ENCODE measurements at places on chromosomes 7 and 10.

DNA sequence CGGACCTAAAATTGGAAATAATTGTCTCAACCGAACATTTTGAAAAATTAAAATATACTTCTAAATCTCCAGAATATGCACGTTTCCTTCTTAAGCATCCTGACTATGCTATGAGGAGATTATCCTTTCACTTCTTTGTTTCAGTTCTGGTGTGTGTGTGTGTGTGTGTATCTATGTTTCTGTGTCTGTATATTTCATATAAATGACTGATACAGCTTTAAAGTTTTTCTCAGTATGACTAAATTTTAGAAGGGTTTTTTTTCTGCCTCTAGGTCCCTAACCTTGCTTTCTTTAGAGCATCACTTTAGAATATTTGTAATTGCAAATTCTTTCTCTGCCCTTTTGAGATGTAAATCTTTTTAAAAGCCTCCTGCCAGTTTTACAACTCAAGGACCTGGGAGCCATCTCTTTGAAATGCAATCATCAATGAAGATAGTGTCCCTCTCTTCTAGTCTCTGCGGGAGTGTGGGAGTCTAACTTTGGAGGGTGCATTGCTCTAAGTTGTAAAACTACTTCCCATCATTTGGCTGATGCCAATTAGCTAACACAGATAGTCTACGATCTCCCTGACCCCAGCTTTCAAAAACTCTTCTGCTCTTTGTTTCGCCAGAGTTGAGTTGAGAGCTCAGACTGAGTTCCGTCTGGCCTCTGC, 782.0 kb upstream of the ZWINT start:
- no peak for DNase-seq

GRCh38 chr7:27866256-27866655, 126.3 kb downstream of the TAX1BP1 start:
- DNase-seq, result no peak

DNA sequence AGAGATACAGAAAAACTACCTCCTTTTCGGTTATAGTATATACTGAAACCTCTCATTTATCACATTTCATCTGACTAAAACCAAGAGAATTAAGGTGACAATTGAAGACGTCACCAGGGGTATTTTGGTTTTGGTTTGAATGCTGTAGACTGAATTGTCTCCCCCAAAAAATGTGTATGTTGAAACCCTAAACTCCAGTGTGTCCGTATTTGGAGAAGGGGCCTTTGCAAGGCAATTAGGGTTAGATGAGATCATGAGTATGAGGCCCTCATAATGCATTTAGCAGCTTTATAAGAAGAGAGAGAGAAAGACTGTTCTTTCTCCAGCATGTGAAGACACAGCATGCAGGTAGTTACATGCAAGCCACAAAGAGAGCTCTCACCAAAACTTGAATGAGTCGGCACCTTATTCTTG, 59.5 kb downstream of the CACNA2D1 start:
- no peak for DNase-seq

GRCh38 chr10:113991091-113991860, 52.4 kb upstream of the ADRB1 start:
- DNase-seq, result no peak

GRCh38 chr7:7051206-7051877, 131.0 kb upstream of the C1GALT1 start:
- no peak for DNase-seq

DNA sequence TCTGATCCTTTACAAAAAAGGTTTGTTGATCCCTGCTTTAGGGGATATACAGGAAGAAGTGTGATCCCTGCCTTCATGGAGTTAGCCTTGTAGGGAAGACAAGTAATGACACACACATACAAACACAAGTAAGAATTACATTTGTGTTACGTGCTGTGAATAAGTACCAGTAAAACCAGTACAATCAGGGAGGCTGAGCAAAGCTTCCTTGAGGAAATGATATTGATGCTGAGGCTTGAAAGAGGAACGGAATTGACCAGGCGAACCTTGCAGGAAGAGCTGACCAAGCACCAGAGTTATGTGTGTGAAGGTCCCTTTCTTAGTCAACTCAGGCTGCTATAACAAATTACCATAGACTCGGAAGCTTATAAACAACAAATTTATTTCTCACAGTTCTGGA, 83.6 kb upstream of the CACUL1 start:
- DNase-seq, result no peak

GRCh38 chr10:107561136-107561650, 396.7 kb upstream of the SORCS1 start:
- DNase-seq, result no peak

GRCh38 chr10:49023752-49024151, 84.1 kb upstream of the LRRC18 start:
- DNase-seq, result no peak

GRCh38 chr10:71309919-71310318, 9.1 kb upstream of the SLC29A3 start:
- DNase-seq, result no peak

DNA sequence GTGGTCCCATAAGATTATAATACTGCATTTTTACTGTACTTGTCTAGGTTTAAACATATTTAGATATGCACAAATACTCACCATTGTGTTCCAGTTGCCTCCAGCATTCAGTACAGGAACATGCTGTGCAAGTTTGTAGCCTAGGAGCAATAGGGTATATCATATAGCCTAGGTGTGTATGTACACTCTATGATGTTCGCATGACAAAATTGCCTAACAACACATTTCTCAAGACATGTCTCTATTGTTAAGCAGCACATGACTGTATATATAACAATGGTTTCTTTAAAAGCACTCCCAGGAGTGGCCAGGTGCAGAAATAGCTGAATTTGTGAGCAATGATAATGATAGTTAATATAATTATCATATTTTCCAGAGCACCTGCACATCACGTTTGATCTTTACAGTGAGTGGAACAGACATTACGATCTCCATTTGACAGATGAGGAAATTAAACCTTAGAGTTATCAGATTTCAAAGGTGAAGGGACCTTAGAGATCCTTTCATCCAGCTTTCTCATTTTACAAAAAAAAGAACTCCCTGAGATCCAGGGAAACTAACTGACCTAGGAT, 99.2 kb upstream of the PDCD4 start:
- DNase-seq, result no peak

DNA sequence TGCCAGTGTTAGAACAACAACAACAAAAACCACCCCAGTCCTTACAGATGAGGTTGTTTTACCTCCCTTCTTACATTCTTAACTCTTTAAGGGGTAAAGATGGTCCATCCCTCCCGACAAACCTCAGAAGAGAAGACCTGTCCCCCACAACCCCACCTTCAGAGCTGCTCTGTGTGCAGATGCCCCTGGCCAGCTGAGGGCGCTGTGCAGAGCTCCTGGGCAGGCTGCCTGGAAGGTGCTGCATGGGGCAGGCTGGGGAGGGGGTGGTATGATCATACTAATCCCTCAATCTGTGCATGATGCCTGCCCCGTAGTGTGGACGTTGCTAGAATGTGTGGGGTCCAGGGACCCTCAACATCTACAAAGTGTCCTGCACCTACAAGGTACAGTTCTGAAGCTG, 387.1 kb downstream of the INHBA start:
- no peak for DNase-seq

GRCh38 chr10:77756319-77757232, 119.0 kb upstream of the KCNMA1 start:
- no peak for DNase-seq

DNA sequence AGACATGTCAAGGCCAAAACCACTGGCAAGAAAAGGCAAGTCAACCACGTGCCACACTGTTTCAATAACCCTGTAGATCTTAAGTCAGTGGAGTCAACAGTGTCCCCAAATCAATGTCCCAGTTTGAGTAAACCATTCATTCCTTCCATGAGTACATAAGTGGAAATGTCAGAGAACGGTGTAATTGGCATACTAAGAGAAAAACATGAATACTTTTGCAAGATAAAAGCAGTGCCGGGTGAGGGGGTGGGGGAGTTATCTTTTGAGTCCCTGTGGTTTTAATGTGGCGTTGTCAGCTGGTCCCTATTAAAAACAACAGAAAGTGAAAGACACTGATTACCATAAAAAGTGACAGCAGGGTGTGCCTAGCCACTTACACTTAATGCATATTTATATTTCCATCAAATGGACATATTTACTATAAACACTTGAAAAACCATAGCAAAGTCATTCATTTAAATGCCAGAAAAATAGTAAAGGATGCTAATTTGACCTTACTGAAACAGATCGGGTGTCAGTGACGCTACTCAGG, 37.8 kb downstream of the RSU1 start:
- DNase-seq, result no peak

DNA sequence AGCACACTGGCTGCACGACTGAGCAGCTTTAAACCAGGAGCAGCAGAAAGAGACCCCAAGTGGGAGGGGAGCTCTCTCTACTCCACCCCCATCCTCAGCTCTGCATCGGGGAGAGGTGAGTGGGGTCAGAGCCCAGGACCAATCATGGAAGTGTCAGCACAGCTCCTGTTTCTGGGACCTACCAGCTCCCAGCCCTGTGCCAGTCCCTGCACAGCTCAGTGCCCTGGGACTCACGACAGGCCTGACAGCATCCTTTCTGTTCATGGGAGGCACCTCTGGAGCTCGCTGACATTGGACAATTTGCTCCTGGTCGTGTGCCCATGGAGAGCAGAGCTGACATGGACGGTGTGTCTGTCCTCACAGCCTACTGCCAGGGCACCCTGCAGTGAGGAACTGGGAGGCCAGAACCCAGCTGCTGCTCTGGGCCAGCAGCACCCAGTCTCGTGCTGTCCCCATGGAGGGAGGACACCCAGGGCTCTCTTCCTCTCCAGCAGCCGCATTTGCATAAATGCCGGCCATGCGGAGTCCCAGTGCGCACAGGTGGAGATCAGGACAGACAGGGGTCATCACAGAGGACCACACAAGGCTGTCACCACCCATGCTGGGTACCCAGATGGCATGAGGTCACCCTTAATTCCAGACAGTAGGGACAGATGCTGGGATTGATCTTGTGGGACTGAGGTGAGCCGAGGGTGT, 45.9 kb upstream of the MSMB start:
- no peak for DNase-seq

DNA sequence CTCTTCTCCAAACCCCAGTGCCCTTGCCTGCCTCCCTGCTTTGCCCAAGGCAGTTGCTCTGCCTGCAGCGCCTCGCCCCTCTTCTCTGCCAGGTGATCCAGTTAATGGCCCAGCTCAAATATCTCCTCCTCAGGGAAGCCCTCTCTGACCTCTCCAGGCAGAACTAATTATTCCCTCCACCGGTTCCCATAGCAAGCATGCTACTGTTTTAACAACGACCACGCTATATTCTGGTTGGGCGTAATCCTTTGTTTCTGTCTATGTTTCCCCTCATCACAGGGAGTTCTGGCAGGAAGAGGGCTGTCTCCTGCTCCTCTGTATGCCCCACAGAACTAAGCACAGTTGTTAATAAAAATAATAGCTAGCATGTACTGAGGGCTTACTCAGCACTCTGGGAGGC, 36.8 kb upstream of the R3HCC1L start:
- DNase-seq, result no peak

DNA sequence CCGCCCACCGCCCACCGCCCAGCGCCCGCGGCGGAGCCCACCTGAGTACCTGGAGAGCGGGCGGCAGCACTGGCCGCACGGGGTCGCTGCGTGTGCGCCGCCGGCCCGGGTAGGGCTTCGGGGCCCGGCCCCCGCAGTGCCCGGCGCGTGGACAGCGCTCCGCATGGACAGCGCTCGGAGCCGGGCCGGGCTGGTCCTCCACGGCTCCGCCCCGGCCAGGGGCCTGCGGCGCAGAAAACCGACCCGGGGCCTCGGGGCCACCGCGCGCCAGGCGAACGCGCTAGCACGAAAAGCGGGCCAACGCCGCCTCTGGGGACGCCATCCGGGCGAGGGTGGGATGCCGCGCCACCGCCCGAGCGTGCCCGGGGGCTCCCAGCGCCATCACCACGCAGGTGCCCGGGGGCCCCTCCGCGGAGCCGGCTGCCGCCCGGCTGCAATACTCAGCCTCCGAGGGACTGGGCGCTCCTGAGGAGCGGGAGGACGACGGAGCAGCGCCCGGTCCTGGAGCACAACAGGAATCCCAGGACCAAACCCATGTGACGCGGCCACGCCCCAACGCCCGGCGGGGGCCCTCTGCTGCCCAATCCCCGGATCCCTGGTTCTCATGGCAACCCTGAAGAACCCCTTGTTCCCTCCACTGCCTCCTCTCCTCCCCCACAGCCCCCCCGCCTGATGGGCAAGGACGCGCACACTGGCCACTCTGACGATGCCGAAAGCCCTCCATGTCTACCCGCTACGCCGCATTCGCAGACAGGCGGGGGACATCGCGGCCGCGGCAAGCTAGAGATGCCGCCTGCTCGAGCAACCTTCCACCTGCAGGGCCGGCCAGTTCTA, at the start of gene GRB10:
Gene GRB10 (minus strand): TSS at position 522 of the 834 bp plus-strand sequence. CDS start 50,574 bp downstream, outside the sequence.
- DNase-seq, result no peak

DNA sequence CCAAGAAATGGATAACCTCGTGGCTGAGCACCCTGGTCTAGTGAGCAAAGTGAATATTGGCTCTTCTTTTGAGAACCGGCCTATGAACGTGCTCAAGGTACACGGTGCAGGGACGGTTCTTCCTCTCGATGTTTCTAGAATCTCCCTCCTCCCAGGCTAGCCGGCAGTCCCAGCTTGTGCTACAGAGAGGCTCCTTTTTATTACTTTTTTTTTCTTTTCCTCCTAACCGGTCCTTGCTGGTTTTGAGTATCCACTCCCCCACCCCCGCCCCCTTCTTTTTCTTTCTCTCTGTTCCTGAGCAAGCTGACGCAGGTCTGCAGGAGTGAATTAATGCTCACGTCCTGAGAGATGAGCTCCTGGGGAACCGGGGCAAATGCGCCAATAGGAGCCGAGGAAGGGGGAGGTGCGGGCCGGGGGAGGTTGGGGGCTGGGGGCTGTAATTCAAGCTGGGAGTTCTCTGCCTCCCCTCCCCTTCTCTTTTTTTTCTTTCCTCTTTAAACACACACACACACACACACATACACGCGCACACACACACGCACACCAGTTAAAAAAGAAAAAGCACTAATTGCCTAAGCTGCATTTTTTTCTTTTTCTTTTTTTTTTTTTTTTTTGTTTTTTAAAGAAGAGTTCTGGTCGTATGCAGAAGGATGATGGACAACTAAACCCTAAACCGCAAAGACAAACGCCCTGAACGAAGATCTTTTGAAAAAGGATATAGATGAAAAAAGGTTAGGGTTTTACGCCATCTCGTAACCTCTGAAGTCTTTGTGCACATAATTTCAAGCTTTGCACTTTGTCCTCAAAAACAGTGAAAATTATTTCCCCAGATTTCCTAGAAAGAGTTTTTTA, 6.6 kb downstream of the CPA2 start:
- no peak for DNase-seq

- DNase-seq, result no peak
Measured at GRCh38 chr7:152231089-152231488, 204.7 kb downstream of the KMT2C start.

DNA sequence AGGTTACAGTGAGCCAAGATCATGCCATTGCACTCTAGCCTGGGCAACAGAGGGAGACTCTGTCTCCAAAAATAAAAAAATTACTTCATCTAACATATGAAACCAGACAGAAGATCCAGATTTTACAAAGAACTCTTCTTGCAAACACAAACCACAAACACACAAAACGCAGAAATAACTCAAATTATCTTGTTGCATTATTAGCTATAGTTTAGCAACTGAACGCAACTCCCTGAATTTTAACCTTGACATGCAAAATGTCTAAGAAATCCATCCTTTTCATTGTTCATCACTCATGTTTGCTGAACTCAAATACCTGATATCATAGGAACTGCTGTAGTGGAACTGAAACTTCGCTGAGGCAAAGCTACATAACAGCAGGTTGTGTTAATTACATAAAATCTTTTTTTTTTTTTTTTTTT, 64.1 kb downstream of the MICU1 start:
- no peak for DNase-seq

GRCh38 chr10:133455196-133455595, 1.5 kb downstream of the SCART1 start:
- no peak for DNase-seq

Measured in activated CD4-positive, alpha-beta T cell treated with anti-CD3 and anti-CD28 coated beads for 1 hour (primary cell).